Neural crest cell (in vitro differentiated cells): ENCODE measurements at places on chromosomes 13 and 19. TPM values are rescaled to one million over a fixed set of nuclear protein-coding genes. Genes with fewer than 3 reads are reported as not detected.

- DNase-seq = no peak
Measured at GRCh38 chr19:16259385-16260159, 61.9 kb downstream of the AP1M1 start.

GRCh38 chr13:76350399-76350798, 535.8 kb downstream of the KCTD12 start:
- DNase-seq = no peak

The KIR2DL3 gene
- not detected in 2 replicates for total RNA-seq

The ZSCAN4 gene
- not detected in 2 replicates for total RNA-seq

DNA sequence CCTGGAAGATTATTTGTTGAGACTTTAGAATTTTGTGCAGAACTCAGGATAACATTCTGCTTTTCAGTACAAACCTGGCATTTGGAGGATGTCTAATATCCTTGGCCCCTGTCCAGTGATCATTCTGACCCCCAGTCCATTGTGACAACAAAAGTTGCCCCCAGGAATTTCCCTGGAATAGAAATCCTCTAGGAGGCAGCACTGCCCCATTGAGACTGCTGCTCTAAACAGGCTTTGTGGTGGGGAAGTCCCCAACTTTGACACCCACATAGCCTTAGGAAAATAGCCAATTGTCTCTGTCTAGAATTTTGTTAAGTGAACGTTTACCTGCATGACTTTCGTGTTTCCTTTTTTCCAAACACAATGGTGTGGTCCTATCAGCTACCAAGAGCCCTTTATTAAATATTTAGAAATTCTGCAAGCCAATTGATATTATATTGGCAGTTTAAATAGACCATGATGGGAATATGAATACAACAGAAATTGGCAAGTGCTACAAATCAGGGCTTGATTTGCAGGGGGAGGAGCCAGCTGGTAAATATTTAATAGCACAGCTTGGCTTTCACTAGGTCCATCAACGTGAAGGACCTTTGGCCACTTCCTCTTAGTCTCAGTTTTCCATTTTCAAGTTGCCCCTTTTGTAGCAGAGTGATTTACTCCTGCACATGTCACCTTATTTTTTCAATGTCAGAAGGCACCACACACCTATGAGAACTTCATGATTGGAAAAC, 451.7 kb downstream of the EFNB2 start:
- DNase-seq = no peak
